Liver (tissue), 10 donors: ENCODE measurements at places on chromosomes 2 and 18. TPM values are rescaled to one million over a fixed set of nuclear protein-coding genes. Genes with fewer than 3 reads are reported as not detected.
A peak's percentile ranks its signal among the peaks of the same experiment; 100 is the strongest.

- no peak for DNase-seq
Observed at GRCh38 chr18:37567061-37567993, 1.7 kb upstream of the CELF4 start.

- no peak for DNase-seq
Observed at GRCh38 chr2:28349546-28350165, 43.0 kb upstream of the FOSL2 start.

DNA sequence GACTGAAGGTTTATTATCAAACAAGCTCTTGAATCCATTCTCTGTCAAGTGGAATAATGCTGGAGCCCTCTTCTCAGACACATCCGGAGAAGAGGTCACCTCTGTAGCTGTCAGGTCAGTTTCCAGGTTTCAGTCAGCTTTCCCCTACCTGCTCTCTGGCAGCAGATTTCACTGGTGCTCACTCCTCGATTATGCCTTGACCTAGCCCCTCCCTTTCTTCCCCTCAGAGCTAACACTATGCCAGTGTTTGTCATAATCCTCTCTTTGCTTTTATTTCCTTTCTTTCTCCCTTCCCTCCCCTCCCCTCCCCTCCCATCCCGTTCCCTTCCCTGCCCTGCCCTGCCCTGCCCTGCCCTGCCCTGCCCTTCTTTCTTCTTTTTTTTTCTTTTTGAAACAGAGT lies 22.5 kb upstream of the PLEKHM3 start:
- no peak for DNase-seq

- DNase-seq, result no peak
Observed at GRCh38 chr2:150880986-150881385, 380.7 kb downstream of the RBM43 start.

GRCh38 chr18:3048121-3048520 lies 35.2 kb upstream of the LPIN2 start:
- no peak for DNase-seq

DNA sequence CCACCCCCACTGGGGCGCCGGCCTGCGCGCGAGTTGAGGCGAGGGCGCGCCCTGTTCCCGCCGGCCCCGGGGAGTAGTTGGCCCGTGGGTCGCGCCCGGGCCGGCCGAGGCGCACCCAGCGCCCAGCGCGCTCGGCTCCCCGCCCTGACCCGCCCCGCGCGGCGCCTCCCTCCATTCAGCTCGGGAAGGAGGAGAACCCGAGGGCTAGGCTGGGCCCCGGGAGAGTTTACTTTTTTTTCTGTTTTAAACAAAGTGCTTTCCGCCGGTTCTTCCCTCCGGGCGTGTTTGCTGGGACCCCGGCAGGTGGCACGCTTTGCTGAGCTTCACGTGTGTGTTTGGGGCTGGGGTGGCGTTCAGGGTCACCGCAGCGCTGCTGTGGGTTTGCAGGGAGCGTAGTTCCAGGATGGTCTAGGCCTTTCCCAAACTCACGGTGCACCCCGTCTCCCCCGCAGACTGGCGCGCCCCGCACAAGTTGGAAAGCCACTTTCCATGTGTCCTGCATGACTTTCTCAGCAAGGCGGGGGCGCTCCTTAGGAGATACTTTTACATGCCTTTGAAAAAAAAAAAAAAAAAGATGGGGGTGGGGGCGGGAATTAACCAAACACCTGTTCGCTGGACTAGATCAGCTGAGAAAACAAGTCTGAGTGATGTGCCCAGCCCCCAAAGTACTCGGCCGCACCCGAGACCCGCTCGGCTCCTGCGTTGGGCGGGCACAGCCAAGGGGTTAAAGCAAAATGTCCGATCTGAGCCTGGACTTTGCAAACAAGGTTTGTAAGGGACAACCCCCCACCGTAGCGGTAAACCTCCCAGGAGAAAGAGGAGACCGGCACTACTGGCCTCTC lies 825 bp downstream of the ITGA6 start:
- DNase-seq, result peak; percentile 40

DNA sequence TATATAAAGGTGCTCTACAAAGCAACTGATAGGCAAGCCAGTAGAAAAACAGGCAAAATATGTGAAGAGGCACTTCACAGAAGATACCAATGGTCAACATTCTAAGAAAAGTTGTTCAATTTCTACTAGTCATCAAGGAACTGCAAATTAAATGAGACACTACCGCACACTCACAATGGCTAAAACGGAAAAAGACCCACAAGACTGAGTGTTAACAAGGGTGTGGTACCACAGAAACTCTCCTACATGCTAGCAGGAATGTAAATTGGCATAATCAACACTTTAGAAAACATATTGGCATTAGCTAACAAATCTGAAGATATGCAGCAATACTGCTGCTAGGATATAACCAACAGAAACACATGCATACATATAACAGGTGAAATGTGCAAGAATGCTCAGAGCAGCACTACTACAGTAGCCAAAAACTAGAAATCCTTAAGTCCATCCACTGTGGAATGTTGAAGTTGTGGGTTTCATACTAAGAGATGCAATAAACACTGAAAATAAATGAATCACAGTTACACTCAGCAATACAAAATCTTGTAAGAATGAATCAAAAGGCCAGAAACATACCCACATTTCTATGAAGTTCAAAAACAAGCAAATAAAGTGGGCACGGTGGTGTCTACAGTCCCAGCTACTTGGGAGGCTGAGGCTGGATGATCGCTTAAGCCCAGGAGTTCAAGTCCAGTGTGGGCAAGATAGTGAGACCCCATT lies 9.2 kb downstream of the RNU4ATAC start:
- no peak for DNase-seq

GRCh38 chr2:232444409-232445148 lies 11.4 kb upstream of the ALPI start:
- no peak for DNase-seq

DNA sequence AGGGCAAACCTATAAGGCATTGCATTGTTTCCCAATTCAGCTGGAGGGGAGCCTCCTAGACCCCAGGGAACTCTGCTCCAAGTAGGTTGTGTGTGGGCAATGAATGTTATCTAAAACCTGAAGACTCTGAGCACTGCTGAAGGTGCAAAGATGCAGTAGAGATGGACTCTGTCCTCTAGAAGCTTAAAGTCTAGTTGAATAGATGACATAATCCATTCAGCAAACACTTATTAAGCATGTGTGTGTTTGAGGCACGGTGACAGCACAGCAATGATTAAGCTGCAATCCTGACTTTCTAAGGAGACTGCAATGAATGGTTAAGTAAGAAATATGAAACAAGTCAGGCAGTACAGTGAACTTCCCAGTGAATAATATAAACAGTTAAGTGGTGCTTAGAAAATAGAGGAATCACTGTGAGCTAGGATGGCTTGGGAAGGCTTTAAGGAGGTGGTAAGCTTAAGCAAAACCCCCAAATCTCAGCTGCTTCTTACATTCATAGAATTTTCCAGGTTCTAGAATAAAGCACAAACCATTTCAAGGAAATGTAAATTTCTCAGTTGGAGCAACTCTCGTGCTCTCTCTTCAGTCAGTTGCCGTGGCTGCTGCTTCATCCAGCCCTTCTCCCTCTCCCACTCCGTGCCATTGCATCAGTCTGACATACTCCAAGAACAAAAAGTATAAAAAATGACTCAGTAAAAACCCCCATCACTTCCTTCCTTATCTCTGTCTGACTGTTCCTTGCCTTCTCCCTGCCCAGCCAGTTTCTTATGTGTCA lies 19.1 kb downstream of the MXD1 start:
- no peak for DNase-seq

- DNase-seq, result no peak
Observed at GRCh38 chr2:105926960-105927678, 182.4 kb downstream of the NCK2 start.

Gene SERPINB3
- total RNA-seq, result not detected

Gene ACVR1C
- total RNA-seq, result 2.5 TPM

Gene KCNJ3
- 0.23 TPM for total RNA-seq

Gene SMYD1
- not detected for total RNA-seq

Gene IGFBP5
- total RNA-seq, result 2.3 TPM

Gene RALBP1
- 20.2 TPM for total RNA-seq

Gene AGXT
- 254 TPM for total RNA-seq

Gene ACMSD
- 11.9 TPM for total RNA-seq

Gene GPBAR1
- 0.42 TPM for total RNA-seq

Gene CNGA3
- total RNA-seq, result not detected

Gene NOL4
- total RNA-seq, result 0.65 TPM
